Nephron progenitor cell (in vitro differentiated cells): ENCODE measurements at places on chromosomes 7 and 10.

DNA sequence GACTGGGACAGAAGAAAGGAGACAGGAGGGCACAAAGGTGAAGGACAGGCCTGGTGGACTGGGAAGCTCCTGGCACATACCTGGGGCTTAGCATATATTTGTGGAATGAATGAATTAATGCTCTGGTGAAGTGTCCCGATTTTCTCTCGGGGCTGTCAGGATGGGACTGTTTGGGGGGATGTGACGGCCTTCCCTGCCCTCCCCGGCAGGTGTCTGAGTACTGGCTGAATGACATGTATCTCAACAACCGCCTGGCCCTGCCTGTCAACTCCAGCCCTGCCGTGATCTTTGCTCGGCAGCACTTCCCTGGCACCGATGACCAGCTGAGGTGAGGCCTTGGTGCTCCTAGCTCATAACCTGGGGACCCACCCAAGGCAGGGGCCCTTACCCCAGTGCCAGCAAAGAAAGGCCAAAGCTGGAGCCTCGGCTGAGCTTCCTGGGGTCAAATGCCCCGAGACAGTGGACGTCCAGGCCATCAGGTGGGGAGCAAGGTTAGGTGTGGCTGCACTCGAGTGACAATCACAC, 6.5 kb downstream of the CHAT start:
- H3K36me3 ChIP-seq: no peaks in the 10 kb centered on the region
- H3K4me3 ChIP-seq: no peak overlapping the region
- no peak overlapping the region for H3K27ac ChIP-seq
- H3K4me1 ChIP-seq: peaks cover 9% of the 10 kb centered on the region
- peaks cover 85% of the 10 kb centered on the region for H3K27me3 ChIP-seq

GRCh38 chr10:72248468-72249151, 25.1 kb upstream of the DDIT4 start:
- H3K27ac ChIP-seq: peak overlapping the region; percentile 78
- H3K27me3 ChIP-seq: peaks cover 4% of the 10 kb centered on the region
- H3K36me3 ChIP-seq: no peaks in the 10 kb centered on the region
- peaks cover 74% of the 10 kb centered on the region for H3K4me1 ChIP-seq
- no peak for DNase-seq

- H3K27ac ChIP-seq: no peak overlapping the region
- no peaks in the 10 kb centered on the region for H3K4me1 ChIP-seq
- no peaks in the 10 kb centered on the region for H3K36me3 ChIP-seq
- H3K4me3 ChIP-seq: no peak overlapping the region
- DNase-seq: no peak
These were observed 634 bp upstream of the OR9A4 start for GRCh38 chr7:141915565-141915964.

- H3K4me3 ChIP-seq: peak overlapping the region; percentile 88
- peaks cover 32% of the 10 kb centered on the region for H3K36me3 ChIP-seq
- no peak for DNase-seq
- no peak overlapping the region for H3K27ac ChIP-seq
- H3K4me1 ChIP-seq: peaks cover 41% of the 10 kb centered on the region
These were observed 147.6 kb upstream of the TMEM168 start for GRCh38 chr7:112937651-112938415.

DNA sequence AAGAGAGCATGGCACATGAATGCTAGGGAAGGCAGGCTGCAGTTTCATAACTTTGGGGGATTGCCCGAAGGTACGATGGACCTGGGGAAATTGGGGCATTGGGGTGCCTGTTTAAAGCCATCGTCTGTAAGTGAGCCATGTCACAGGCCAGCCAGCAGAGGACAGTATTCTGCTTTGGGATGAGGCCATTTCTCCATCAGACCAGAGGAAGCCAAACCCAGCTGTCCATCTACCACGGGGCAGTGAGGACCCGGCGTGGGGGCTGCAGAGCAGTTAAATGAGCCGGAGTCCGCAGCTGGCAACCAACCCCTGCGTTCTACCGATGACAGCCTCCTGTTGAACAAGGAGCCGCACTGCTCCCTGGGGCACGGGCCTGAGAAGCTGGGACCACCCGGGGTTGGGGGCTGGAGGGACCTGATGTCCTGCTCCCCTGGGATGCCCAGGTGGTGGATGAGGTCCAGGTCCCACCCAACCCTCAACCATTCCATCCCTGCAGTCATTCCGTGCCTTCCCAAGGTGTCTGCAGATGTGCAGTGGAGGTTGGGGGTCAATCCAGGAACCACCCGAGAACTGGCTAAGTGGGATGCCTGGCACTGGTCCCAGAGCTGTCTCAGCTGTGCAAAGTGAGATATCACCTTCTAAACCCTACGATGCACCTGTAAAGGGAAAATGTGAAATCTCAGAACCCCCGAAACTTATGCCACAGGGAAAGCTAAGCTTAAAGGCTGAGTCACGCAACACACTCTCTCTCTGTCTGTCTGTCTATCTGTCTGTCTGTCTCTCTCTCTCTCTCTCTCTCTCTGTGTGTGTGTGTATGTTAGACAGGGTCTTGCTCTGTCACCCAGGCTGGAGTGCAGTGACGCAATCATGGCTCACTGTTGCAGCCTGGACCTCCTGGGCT, 12.1 kb upstream of the RHBDD2 start:
- peaks cover 11% of the 10 kb centered on the region for H3K4me1 ChIP-seq
- H3K27ac ChIP-seq: no peak overlapping the region
- peak; percentile 65 for DNase-seq
- H3K4me3 ChIP-seq: no peak overlapping the region

DNA sequence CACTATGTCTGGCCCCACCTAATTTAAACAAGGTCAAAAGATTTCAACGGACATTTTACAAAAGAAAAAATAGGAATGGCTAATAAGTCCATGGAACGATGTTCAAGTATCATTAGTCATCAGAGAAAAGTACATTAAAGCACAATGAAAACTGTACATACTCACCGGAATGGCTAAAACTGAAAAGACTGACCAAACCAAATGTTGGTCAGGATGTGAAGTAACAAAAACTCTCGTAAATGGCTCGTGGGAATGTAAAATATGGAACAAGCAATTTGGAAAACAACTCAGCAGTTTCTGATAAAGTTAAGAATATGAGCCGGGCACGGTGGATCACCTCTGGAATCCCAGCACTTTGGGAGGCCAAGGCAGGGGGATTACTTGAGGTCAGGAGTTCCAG, 65.7 kb upstream of the PARD3 start:
- no peaks in the 10 kb centered on the region for H3K36me3 ChIP-seq
- DNase-seq: no peak
- H3K27ac ChIP-seq: no peak overlapping the region
- no peak overlapping the region for H3K4me3 ChIP-seq
- H3K4me1 ChIP-seq: peaks cover 16% of the 10 kb centered on the region
